ENCODE measurements at places on chromosomes 3 and 15.

GRCh38 chr15:27937851-27938250 is 161.3 kb downstream of the OCA2 start:
- no peak for DNase-seq

- DNase-seq, result no peak
These were observed 883.6 kb upstream of the NR2F2 start for GRCh38 chr15:95446854-95447253.

- no peak for DNase-seq
These were observed 392.8 kb downstream of the OCA2 start for GRCh38 chr15:27706300-27706699.

DNA sequence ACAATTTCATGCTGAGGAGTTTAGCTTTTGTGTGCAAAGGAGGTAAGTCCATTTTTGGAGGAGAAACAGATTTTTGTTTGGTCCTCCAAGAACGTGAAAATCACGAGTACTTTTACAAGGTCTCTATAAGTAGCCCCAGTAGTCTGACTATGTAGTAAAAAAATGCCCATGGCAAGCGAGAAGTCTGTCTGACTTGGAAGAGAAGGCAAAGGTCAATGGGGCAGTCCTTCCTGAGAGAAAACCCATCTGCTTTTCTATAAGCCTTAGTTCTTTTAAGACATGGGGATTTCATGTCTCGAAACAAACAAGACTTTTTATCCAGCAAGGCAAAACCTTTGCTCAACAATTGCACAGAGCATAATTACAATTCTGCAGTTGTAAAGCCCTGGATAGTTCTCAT is 183.2 kb downstream of the GAP43 start:
- no peak for DNase-seq

DNA sequence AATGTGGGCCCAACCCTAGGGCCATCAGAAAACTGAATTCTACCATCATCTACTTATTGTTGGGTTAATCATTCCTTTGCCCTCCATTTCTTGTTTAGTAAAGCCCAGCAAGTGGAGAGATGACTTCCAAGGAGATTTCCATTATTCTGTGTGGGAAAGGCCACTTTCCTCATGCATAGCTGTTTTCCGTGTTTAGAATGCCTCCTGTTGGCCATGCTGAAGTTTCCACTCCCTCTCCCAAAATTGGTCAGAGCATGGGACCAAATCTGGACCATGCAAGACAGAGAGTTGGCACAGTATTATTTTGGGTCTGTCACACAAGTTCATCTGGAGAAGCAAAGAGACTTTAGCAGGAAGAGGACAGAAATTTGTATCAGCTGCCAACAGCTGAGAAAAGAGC is 15.3 kb upstream of the SUSD5 start:
- no peak for DNase-seq

GRCh38 chr3:12948891-12949711 is 107.7 kb upstream of the RPL32 start:
- no peak for DNase-seq

DNA sequence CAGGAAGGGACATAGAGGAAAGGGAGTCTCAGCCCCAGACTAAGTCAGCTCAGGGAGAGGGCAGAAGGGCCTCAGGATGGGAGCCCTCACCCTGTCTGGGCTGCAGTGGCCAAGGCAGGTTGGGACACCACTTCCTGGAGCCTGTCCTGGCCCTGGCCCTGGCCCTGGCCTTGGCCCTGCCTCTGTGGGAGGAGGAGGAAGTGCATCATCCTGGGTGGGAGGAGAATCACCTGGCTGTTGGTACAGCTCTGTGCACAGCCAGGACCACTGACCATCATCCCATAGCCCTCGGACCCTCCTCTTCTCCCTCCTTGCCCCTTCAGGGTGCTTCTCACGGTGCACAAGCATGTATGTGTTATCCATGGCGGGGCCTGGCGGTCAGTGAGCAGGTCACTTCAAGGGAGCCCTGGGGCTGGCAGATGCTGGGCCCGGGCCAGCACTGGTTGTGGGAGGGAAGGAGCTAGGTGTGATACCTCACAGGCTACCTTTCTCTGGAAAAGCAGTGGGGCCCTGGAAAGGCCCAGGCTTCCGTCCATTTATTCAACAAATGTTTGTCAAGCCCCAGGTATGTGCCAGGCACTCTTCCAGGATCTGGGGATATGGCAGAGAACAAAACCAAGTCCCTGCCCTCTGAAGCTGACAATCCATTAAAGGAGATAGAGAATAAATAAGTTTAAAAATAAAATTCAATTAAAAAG is 8.2 kb upstream of the APEH start:
- DNase-seq, result no peak

DNA sequence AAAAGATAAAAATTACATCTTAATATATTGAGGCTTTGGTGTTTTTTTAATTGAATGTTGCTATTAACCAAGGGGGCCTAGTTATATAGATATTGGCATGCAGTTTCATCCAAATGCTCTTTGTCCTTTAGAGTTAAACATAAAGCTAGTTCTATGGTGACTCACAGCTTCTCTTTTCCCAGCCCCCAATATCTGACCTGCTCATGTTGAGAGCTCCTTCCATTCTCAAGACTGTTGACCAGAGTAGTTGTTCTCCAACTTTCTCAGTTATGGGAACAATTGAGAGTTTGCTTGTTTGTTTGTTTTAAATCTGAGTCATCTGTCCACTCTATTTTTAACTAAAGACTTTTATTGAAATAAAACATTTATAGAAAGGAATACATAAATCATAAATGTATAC is 15.8 kb upstream of the RARB start:
- DNase-seq, result no peak

DNA sequence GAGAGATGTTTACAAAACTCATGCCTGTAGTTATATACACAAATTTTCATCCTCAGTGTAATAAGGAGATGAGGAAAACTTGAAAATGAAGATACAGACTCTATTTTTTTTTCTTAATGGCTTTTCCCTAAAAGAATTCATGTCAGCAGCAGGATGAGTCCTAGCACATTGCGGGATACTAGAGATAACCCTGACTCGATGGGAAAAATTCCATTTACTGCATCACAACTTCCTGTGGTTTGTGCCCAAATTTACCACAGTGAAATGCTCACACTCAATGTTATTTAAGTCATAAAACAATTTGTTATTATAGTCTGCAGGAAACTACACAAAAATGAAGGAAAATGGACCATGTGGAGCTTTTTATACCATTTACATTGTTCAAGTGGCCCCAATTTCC is 581.9 kb upstream of the ZNF717 start:
- DNase-seq, result no peak

GRCh38 chr3:27560484-27561056 is 76.4 kb upstream of the SLC4A7 start:
- DNase-seq, result no peak

DNA sequence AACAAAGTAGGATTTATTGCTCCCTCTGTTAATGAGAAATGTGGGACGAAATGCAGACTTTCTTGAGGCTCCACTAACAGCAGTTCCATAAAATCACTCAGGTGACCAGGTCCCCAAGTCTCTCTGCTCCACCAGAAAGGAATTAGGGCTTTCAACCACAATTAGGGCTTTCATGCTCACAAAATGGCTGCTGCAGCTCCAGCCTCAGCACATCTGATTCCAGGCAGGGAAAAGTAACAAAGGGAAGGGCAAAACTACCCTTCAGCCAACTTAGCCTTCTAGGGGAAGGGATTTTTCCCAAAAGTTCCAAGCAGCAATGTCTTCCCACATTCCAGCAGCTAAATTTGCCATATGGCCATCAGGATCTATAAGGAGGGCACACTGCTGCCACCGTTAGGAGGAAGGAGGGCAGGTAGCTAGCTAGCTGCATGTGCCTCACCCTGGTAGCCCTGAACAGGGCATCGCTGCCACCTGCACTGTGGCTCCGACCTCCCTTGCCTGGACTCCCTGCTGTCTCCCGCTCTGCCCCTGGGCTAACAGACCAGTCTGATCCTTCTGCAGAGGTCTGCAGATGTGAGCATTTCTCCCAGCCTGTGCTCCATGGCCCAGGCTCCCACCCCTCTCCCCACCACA is 12.8 kb downstream of the CFAP100 start:
- DNase-seq, result no peak

DNA sequence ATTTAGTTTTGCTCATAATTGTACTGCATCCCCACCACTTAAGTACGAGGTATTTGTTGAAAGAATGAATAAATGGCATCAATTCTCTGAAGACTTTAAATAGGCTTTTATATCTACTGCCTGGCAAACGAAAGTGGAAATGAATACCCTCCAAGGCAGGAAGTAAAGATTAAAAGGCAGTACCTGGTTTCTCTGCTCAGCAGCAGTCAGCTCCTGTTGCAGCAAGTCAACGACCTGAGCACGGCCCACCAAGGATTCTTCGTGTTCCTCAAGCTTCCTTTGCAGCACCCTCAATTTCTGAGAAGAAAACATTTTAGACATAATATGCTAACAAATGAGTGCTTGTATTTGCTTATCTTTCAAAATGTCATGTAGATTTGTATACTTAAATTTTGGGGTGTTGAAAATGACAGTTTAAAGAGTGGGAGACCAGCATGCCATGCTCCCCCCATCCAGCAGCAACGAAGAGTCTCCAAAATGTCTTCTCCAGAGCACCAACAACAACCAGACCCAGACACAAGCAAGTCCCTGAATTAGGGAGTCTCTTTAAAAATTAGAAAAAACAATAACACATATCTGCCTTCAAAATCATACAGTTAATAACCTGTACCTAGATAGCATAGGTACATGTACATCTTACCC is 31.2 kb downstream of the GOLGB1 start:
- DNase-seq, result no peak

GRCh38 chr15:32885713-32886112 is 167.9 kb downstream of the GREM1 start:
- no peak for DNase-seq

DNA sequence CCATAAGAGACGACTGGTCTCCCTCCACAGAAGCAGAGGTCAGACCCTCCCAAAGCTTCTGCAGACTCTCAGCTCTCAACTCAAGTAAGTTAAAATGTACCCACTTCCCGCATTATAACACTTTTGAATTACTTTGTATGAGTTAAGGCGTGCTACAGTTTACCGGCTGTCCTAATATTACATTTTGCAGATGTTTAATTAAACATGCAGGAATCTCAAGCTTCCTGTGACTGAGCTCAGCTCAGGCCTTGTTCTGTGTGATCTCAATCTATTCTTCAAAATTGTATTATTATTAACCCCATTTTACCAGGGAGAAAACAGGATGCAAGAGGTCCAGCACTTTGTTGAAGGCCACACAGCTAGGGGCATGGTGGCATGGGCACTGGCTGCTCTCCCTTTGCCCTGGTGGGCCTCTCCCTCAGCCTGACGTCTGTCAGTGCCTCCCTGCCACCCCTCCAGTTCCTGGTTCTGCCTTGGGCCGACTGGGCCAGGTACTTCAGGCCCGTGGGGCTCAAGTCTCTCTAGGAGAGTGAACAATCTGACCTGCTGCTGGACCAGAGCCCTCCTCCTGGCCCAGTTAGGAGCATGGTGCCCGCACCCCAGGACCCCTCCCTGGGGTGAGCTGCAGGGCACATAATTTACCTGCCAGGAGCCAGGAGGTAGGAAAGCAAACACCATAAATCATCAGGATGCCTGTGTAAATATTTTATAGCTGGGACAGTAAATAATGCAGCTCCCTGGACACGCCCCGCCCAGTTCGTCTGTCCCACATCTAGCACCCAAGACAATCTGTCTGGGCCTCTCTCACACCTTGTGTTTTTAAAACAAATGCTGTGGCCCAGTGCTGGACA is 14.9 kb upstream of the RFT1 start:
- DNase-seq, result no peak

- DNase-seq, result peak; percentile 31
These were observed 134.4 kb upstream of the SKOR1 start for GRCh38 chr15:67690936-67691335.

DNA sequence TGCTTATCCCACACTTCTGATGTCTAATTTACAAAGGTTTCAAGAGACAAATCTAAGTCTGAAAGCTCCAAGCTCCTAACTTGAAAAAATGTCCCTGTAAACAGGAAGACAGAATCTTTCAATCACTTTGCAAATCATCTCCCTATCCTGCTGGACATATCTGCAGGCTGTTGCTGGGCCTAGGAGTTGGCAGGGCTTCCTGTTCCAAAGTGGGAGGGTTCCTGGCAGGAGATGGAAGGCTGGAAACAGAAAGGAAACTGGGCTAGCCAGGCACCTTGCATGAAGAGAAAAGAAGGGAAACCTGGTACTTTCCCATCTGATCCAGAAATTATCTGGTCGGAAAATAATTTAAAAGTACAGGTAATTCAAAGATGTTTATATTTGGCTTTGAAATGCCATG is 227.3 kb upstream of the IL12A start:
- no peak for DNase-seq

DNA sequence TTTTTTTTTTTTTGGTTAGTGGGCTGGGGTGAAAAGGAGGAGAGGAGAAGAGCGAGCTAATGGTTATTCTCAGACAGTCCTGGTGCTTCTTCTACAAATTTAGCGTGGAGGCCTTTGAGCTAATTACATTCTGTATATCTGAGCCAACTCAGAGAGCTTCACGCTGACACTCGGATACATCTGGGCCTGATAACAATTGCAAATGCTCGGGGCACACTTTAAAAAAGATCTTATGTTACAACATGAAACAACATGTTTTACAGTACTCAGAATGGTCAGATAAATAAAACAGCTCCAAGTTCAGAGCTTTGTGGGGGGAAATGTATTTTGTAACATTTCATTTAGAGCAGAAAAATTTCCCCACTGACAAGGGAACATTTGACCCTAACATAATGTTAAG is 966.9 kb upstream of the NR2F2 start:
- no peak for DNase-seq

DNA sequence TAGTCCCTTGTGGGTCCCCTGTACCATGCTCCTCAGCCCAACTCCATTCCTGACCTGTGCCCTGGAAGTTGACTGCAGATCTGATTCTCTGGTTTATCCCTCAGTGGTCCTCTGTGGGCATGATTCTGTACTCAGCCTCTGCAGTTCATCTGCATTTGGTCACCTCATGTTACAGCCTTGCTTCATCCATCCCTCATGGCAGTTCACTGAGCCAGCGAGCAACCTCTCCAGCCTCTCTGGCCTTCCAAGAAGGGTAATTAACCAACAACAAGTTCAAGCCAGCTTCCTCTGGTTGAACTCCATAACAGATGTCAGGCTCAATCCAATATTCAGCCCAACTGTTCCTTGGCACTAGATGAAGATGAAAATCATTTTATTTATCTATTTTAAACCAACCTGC is 509.5 kb downstream of the NTRK3 start:
- no peak for DNase-seq

DNA sequence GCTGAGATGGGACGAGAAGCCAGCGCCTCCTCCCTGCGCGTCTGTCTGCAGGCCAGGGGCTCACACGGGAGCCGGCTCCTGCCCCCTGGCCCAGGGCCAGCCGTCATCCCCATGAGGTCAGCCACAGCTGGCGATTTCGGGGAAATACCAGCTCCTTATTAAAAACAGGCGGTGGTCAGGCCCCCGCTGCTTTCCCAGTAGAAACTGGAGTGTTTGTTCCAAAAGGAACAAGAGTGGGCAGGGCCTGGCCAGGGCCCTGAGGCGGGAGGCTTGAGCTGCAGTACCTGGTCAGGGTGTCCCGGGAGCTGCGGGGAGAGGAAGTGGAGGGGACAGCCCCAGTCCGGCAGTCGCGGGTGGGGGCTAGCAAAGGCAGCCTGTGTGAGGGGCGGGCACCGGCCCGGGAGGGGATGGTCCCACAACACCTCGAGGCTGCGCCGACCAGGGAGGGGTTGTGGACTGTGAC is 17.8 kb downstream of the MYL3 start:
- DNase-seq, result no peak
